ENCODE measurements at places on chromosomes 2 and 18. TPM values are rescaled to one million over a fixed set of nuclear protein-coding genes. Genes with fewer than 3 reads are reported as not detected.

GRCh38 chr18:74507927-74508326, 11.8 kb downstream of the CNDP2 start:
- H3K36me3 ChIP-seq: peaks cover 89% of the 10 kb centered on the region
- DNase-seq: no peak
- H3K4me1 ChIP-seq: no peaks in the 10 kb centered on the region

DNA sequence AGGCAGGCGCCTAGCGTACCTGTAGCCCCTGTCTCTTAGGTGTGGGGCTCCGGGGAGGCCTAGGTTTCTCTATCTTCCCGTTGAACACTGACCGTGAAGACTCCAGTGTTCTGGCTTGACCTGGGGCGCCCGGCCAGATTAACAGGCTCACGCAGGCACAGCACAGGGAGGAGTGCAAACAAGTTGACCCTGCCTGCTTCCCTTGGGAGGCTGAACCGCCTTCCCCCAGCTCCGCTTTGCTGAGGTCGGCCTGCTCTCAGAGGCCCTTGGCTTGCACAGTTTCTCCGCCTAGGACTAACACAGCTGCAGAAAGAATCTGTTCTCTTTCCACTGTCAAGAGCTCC, 567 bp downstream of the PCYOX1 start:
- peaks cover 18% of the 10 kb centered on the region for H3K36me3 ChIP-seq
- H3K27me3 ChIP-seq: no peaks in the 10 kb centered on the region
- peak overlapping the region; percentile 69 for H3K27ac ChIP-seq
- peaks cover 17% of the 10 kb centered on the region for H3K4me1 ChIP-seq
- no peak for DNase-seq
- H3K4me3 ChIP-seq: peak overlapping the region; percentile 52

DNA sequence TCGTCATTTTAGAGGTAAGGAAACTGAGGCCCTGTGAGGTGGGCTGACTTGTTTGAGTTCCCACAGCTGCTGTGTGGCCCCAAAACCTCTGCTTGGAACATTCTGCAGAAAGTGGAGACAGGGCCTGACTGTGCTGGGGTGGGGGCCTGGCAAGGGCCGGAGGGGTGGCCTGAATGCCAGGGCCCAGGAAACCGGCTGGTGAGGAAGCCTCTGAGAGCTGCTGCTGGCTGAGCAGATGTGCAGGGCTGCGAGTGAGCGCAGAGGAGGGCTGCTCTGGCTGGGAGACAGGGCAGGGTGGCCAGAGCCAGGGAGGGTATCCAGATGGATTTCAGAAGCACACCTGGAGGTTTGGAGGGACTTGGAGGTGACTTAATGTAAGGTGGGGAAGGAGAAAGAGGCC, 29.9 kb upstream of the INHBB start:
- H3K4me1 ChIP-seq: peaks cover 9% of the 10 kb centered on the region
- no peak overlapping the region for H3K27ac ChIP-seq

GRCh38 chr2:236711440-236711839, 141.8 kb downstream of the ACKR3 start:
- H3K27me3 ChIP-seq: no peaks in the 10 kb centered on the region
- H3K4me1 ChIP-seq: no peaks in the 10 kb centered on the region
- no peaks in the 10 kb centered on the region for H3K36me3 ChIP-seq

DNA sequence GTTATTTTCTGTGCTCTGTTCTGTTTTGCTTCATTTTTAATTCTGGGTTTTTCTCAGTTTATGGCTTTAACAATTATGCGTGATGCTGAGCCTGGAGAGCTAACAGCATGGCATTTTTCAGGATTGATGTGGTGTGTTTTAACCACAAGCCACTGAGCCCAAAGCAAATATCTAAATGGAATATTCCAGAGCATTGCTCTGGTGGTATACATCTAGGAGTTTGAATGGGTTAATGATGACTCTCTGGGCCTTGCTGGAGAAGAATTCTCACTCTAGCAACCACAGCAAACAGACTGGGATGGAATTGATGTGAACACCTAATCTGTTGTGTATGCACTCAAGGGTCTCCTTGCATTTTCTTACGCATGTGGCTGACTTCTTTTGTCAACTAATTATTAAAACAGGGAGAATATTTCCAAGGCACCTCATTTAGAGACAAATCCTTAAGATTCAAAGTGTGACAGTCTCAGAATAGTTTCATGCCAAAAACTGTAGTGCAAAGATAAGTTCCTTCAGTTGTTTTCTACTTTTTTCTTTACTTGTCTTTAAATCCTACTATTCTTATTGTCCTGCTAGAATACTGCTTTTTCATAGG, 164.0 kb downstream of the DTNA start:
- no peak overlapping the region for H3K4me3 ChIP-seq
- H3K36me3 ChIP-seq: no peaks in the 10 kb centered on the region
- no peak overlapping the region for H3K27ac ChIP-seq
- no peak for DNase-seq

GRCh38 chr2:215606219-215606618, 170.4 kb upstream of the FN1 start:
- no peaks in the 10 kb centered on the region for H3K4me1 ChIP-seq
- H3K4me3 ChIP-seq: no peak overlapping the region
- no peaks in the 10 kb centered on the region for H3K36me3 ChIP-seq
- no peak overlapping the region for H3K27ac ChIP-seq
- DNase-seq: no peak

GRCh38 chr2:230505162-230505561, 89.2 kb downstream of the SP100 start:
- no peak for DNase-seq
- no peaks in the 10 kb centered on the region for H3K4me1 ChIP-seq

DNA sequence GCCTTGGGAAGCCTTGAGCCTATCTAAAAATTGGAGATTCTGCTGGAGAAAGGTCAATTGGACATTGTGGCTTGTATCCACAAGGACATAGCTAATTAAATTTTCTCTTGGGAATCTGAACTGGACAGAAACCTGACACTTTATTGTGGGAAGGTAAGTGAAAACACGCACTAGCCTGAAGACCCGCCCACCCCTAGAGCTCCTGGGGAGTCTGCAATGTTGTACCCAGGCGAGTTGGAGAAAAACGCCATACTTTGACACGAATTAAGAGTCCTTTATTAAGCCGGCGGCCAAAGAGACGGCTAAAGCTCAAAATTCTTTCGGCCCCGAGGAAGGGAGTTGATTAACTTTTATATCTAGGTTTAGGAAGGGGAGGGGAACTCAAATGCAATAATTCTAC, 1.2 kb upstream of the ZNF892 start:
- H3K36me3 ChIP-seq: peaks cover 19% of the 10 kb centered on the region
- H3K4me1 ChIP-seq: peaks cover 15% of the 10 kb centered on the region
- no peak overlapping the region for H3K27ac ChIP-seq
- DNase-seq: no peak

DNA sequence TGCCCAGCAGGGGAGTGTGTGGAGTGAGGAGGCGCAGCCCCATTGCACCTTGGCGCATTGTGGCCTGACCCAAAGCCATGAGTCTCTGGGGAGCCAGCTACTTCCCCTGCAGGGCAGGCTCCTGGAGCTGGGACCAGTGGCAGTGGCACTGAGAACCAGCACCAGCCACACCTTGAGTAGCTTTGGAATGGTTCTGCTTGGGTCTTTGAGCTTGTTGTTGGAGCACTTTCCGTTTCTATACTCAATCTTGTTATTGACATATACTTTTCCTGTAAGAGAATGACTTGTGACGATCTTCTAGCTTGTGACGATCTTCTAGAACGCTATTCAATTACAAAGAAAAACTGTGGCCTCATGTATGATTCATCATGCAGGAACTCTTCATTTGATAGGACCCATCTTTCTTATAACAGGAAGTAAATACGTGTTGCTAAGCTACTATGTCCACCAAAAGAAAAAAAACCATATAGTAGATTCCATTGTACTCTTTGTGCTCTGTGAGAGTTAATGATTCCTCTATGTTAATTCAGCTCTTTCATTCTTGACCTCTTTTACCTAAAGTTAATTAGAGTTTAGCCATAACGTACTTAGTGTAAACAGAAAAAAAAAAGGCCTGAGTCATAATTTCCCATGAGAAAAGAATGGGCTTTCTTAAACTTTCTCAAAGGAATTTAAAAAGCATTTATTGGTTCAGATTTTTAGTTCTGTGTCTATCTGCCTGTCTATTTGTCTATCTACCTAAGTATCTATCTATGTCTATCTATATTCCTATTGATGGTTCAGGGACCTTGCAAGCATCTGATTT, 113.1 kb downstream of the GATA6 start:
- H3K4me3 ChIP-seq: no peak overlapping the region
- no peaks in the 10 kb centered on the region for H3K4me1 ChIP-seq
- no peak for DNase-seq
- no peak overlapping the region for H3K27ac ChIP-seq
- H3K27me3 ChIP-seq: no peaks in the 10 kb centered on the region

DNA sequence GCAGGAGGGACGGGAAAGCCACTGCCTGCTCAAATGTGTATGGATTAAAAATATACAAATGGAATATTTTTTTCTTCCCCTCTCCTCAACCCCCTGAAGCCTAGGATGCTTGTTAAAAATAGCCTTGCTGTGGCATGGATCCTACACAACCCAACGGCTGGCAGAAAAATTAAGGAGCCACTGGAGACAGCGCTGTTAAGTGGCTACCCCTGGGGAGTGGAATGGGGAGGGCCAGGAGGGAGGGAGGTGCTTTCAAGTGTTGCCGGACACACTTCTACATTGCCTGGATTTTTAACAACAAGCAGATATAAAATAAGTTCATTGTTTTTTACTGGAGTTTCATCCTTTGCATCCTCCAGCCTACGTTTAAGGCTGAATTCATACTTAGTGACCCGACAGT, 66.6 kb downstream of the ZBTB7C start:
- peaks cover 2% of the 10 kb centered on the region for H3K27me3 ChIP-seq
- no peak overlapping the region for H3K27ac ChIP-seq
- H3K36me3 ChIP-seq: no peaks in the 10 kb centered on the region
- no peak for DNase-seq

- no peak overlapping the region for H3K4me3 ChIP-seq
- no peaks in the 10 kb centered on the region for H3K4me1 ChIP-seq
Measured at GRCh38 chr2:160967523-160967922, 192.7 kb upstream of the TANK start.

- H3K4me1 ChIP-seq: no peaks in the 10 kb centered on the region
- no peak for DNase-seq
- no peak overlapping the region for H3K27ac ChIP-seq
- no peaks in the 10 kb centered on the region for H3K36me3 ChIP-seq
- no peak overlapping the region for H3K4me3 ChIP-seq
Measured at GRCh38 chr2:140641163-140641562, 1489.7 kb downstream of the LRP1B start.

DNA sequence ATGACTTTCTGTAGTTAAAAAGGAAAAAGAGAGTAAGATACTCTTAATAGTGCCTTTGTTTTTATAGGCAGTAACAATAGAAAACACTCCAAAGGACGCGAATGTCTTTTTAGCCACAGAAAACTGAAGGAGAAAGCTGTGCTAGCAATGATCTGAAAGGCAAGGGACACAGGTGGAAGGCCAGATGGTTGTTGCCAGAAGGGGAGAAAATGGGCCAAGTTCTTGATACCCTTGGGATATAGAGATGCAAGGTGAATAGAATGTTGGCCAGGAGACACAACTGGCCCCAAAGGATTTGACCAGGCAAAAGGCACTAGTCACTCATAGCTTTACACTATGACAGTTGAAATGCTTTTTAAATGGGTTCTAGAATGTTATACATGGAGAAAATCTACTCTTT, 180.0 kb downstream of the NRXN1 start:
- H3K4me1 ChIP-seq: no peaks in the 10 kb centered on the region
- H3K36me3 ChIP-seq: no peaks in the 10 kb centered on the region
- H3K4me3 ChIP-seq: no peak overlapping the region
- no peaks in the 10 kb centered on the region for H3K27me3 ChIP-seq
- DNase-seq: no peak
- no peak overlapping the region for H3K27ac ChIP-seq

TDRD15 gene
- not detected for total RNA-seq

SGO2 gene
- 4.2 TPM for total RNA-seq

ORMDL1 gene
- 141 TPM for total RNA-seq

KCTD18 gene
- 18.2 TPM for total RNA-seq

ST6GAL2 gene
- total RNA-seq: 0.74 TPM

TRIM43 gene
- not detected for total RNA-seq

FEV gene
- total RNA-seq: not detected
